ENCODE measurements at places on chromosomes 2 and 18.

DNA sequence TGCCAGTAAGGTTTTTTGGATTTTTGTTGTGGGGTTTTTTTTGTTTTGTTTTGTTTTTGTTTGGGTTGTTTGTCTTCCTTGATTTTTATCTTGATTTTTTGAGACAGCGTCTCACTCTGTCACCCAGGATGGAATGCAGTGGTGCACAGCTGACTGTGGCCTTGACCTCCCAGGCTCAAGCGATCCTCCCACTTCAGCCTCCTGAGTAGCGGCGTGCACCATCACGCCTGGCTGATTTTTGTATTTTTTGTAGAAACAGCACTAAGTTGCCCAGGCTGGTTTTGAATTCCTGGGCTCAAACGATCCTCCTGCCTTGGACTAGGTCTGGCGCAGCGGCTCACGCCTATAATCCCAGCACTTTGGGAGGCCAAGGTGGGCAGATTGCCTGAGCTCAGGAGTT is 16.4 kb downstream of the MPPE1 start:
- DNase-seq: no peak

DNA sequence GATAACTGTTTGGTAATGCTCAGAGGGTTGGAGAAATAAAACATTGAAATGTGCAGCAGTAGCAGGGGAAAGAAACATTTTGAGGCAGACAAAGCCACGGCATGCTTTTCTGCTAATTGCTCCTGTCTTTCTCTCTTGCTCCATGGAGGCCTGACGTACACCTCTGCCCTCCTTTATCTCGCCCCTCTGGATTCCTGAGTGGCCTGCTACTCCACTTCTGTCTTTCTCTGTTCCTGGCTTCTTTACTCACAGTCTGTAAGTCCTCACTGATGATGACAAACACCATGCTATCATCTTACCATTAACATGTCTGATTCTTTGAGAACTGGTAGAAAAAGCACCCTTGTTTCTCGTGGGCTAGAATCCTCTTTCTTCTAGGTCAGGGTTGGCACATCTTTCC is 392.9 kb downstream of the MEIS1 start:
- DNase-seq: no peak

DNA sequence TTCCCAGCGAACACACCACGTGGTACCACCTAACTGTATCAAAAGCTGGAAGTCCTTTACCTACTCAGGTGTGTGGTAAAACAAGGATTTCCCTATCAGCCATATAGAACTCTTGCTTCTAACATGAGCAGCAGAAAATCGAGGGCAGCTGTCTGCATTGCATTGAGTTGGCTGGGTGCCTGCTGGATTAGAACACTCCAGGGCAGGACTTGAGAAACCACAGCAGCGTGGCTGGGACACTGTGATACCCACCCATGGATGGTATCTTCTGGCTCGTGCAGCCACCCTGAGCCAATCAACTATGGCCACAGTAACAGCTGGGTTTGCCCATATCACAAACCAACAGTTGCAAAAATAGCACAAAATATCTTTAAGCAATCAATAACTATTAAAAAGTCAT is 188.3 kb downstream of the FBXO15 start:
- DNase-seq: no peak

- no peak for DNase-seq
Observed at GRCh38 chr2:197952540-197953202, 148.3 kb downstream of the PLCL1 start.

DNA sequence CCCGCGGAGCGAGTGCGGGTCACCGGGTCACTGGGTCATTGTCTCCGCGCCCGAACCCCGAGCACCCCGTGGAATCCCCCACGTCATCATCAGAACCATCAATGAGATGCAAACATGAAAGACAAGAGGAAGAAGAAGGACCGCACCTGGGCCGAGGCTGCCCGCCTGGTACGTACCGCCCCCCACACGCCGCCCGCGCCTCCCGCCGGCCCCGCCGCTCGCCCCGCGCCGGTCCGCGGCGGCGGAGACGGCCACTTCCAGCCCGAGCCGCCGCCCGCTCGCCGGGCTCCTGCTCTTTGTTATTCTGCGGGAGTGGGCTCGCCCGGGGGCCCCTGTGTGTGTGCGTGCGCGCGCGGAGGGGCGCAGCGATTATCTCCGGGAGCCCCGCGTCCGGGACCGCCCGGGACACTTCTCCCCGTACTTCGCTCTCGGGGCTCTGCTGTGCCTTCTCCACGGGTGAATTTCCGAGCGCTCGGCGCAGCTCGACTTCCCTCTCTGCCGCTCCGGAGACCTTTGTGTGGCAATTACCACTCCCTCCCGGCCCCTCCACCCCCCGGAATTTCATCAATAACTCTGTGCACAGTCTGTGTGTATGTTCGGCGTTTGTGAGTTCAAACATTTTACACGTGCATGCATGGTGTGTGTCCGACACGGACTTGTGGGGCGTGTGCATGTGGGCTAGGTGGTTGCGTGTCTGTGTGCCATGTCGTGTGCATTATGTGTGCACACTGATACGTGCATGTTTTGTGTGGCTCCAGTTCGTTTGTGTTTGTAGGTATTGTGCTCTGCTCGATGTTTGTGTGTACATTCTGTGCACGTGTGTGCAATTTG is 714 bp downstream of the ASXL3 start:
- peak; percentile 53 for DNase-seq

- no peak for DNase-seq
Observed at GRCh38 chr2:222780051-222780450, 80.8 kb upstream of the ACSL3 start.

GRCh38 chr2:190977505-190977904 is 36.5 kb downstream of the STAT1 start:
- no peak for DNase-seq

DNA sequence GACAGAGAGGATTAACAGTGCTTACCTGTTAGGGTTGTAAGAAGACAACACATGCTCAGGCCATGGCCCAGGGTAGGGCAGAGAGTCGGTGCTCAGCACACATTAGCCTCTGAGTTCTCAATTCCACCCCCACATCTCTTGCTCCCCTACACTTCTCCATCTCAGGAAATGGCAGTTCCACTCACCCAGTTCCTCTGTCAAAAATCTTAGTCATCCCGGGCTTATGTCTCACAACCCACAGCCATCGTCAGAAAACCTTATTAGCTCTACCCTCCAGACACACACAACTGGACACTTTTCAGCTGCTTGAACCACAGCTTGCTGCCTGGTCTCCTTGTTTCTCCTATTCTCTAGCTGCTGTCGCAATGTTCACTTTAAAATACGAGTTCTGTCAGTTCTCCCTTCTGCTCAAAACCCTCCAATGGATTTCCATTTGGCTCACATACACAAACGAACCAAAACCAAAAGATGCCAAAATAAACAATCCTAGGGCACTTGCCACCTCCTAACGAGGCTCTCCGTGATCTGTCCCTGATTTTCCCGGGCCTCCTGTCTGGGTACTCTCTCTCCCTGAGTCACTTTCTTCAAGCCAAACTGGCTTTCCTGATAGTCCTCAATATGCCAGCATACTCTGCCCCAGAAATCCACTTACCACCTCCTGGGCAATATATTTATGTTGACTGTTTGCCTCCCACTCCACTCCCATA is 89.7 kb downstream of the KCTD1 start:
- DNase-seq: no peak

- DNase-seq: no peak
Observed at GRCh38 chr2:2328848-2329247, 2.2 kb downstream of the MYT1L start.

DNA sequence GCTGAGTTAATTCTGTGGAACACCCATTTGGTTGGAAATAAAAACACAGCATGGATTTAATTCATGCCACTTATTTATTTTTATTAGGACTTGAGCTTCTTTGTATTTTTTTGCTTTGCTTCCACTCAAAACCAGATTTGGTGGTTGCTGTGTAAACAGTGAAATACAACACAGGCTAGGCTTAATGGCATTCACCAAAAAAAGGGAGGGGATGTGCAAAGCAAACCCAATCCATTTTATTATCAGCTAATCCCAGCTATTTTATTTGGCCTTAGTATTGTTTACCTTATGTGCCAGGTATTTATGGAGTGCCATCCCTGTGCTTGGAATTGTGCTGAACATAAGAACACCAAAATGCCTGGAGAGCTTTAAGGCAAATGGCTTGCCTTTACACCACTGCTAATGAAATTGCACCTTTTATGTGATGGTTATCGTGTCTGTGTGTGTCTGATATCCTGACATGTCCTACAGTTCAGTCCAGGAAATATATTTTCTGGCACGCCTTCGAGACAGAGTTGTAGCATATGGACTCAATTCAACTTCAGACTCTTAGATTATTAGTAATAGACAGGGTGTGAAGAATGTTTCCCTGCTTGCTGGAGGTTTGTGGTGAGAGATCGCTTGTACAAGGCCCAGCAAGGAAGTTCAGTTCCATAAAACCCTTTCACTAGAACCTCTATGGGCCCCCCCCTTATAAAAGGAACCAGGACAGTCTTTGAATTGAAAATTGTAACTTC is 99.6 kb downstream of the PRPF40A start:
- no peak for DNase-seq

- no peak for DNase-seq
Observed at GRCh38 chr2:38215522-38215921, 139.6 kb upstream of the CYP1B1 start.

- peak; percentile 99 for DNase-seq
Observed at GRCh38 chr2:120252225-120253020, at the start of gene RALB. Gene RALB (plus strand): TSS chr2:120252852. CDS start chr2:120278665, 25,813 bp downstream.

GRCh38 chr18:76266236-76266991 is 228.6 kb downstream of the ZNF516 start:
- no peak for DNase-seq

DNA sequence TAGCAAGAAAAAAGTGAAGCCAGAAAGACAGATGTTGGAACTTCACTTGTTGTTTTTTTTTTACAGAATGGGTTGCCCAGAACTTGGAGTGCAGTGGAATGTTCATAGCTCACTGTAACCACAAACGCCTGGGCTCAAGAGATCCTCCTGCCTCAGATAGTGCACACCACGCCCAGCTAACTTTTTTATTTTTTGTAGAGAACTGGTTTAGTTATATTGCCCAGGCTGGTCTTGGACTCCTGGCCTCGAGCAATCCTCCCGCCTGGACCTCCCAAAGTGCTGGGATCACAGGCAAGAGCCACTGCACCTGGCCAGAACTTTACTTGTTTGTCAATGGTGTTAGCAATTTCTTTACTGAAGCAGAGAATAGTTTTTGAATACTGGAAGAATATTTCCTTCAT is 11.9 kb upstream of the ASPRV1 start:
- no peak for DNase-seq

DNA sequence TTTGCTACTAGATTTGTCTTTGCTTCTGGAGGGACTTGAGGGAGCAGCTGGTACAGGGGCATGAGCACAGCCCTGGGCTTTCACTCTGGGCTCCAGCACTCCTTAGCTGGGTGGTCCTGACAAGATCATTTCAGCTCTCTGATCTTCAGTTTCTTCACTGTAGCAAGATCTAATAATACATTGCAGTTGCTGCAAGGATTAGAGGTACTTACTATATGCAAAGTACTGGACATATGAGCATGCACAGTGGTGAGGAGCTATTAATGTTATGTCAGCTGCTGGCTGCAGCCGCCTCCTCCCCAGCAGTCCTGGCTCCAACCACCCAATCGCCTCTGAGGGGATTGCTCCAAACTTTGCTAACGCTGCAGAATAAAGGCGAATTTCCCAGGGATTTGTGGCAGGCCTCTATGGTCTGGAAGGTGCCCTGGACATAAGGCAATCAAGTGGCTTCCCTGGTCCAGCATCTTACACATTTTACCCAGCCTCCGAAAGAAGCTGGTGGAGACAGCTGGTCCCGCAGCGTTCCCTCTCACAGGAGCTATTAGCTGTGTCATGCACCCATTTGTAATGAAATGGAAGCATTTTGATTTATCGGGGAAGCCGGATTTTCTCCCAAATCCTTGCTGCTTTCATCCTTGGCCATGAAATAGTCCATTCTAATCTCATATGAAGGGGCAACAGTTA is 96.7 kb downstream of the RHOB start:
- no peak for DNase-seq

GRCh38 chr2:158221063-158222020 is 119.7 kb downstream of the UPP2 start:
- no peak for DNase-seq

DNA sequence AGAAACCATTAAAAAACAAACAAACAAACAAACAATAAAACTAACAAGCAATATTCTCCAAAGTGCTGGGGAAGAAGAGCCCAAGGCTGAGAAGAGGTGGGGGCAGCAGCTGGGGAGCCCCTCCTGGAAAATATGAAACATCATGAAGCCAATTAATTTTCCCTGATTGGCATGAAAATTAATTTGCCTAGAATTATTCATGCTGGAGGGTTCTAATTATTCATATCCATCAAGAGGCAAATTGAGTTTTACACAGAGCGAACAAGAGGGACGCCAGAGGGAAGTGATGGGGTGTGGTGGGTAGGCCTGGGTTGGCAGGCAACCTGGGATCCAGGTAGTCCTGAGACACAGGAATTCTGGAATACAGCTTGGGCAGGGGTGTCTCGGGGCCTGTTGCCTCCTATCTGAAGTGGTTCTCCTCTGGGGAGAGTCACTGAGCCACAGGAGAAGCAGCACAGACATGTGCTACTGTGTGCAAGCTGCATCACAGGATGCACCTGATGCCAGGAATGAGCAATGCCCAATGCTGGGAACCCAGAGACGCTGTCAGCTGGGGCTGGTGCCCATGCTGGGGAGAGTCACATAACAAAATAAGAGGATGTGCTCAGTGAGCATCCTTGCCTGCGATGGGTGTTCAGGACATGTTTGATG is 100.5 kb downstream of the TEX51 start:
- no peak for DNase-seq

Data from globus pallidus (tissue), 1 donor.